ENCODE measurements at places on chromosomes 5 and 9.
A peak's percentile ranks its signal among the peaks of the same experiment; 100 is the strongest.

- DNase-seq: peak; percentile 86
These were observed 47.6 kb downstream of the THBS4 start for GRCh38 chr5:80082731-80083100.

DNA sequence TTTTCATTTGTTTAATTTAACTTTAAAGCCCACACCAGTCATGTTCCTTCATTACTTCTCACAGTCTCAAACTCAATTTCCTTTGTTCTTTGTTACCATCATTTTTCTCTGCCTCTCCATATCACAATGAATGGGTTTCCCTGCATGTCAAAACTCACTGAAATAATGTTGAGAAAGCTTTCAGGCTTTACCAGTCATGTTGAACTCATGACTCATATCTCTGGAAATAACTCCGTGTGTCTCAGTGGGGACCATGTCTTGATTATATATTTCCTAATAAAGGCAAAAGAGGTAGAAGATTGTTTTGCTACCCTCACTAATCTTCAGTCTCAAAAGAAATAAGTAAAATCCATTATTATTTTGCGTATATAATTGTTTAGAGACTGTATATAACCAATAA is 231.2 kb downstream of the CHSY3 start:
- DNase-seq: peak; percentile 90

GRCh38 chr5:77518304-77518703 is 26.2 kb upstream of the WDR41 start:
- DNase-seq: no peak

- DNase-seq: no peak
These were observed 9.2 kb upstream of the FYB1 start for GRCh38 chr5:39228596-39228995.

DNA sequence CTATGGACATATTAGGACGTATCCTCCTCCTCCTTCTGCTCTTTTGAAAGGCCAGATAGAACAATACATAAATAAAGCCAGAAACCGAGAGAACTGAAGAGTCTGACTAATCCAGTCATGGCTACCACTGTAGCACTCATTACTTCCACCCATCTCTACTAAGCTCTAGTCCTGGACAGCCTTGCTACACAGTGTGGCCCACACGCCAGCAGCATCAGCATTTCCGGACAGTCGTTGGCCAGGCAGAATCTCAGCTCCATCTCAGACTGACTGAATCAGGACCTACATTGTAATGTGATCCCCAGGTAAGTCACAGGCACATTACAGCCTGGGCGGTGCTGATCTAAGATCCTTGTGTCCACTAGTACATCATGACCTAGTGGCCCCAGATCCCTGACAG is 182.9 kb downstream of the DRD1 start:
- DNase-seq: no peak

DNA sequence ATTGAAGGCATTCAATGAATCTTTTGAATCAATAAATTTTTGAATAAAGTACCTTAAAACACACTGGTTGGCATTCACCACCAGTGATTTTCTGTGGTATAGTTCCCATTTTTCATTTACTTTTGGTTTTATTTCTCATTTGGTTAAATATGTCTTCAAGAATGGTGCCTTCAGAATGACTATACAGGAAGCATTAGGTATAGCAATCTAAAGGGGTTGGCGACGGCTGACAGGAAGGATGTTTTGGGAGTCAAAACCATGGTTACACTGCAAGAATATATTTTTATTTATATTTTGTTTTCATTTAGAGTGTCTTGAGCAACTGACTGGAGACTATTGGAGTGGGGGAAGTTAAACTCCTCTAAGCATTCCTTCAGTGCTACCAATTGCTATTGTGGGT is 235.7 kb downstream of the HTR1A start:
- no peak for DNase-seq

DNA sequence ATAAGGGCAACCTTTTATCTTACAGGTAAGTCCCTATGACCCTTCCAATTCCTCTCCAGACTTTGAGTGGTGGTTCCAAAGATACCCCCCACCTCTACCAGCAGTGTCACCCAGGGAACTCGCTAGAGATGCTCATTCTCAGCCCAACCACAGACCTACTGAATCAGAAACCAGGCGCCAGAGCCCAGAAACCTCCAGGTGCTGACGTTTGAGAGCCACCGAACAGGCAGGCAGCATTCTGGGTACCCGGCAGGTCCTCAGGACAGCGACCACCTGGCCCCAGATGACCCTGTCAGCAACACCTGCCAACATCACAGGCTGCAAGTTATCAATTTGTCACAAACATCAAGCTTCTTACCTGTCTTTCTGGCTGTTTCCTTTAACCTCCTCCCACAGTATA is 19.5 kb downstream of the RAPGEF1 start:
- DNase-seq: no peak

- DNase-seq: no peak
These were observed 33.9 kb downstream of the ZFR start for GRCh38 chr5:32410630-32411029.

GRCh38 chr5:66171349-66172344 is 27.5 kb downstream of the SREK1 start:
- peak; percentile 55 for DNase-seq

GRCh38 chr5:137891849-137892248 is 2.6 kb downstream of the PKD2L2 start:
- DNase-seq: no peak

DNA sequence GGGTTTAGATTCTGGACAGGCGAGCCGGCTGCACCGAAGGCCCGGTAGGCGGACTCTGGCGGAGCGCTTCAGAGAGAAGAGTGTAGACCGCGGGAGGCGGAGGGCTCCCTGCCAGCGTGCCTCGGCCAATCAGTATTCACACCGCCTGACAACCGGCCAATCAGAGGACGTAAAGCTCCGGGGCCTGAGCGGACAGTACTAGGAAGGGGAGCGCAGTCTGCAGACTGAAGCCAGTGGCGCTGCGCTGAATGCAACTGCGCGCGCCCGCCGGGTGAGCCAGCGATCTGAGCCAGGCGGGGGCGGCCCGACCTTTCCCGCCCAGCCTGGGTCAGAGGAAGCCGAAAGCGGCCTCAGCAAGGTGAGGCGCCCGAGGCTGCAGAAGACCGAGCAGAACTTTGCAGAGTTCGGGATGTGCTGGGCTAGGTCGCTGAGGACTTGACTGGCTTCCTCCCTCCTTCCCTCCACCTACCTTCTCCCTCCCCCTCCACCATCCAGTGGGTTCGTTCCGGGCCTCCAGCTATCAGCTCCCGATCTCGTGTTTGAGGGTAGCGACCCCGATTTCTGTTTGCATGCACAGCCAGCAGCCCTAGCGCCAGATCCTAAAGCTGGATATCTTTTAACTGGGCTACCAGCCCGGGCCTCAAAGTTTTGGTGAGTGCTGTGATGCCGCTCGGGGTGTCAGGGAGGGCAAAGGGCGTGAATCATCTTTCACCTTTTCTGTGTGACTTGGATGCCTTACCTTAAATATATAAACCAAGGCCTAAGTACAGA is at the start of gene DMRT2:
TSS of gene DMRT2 (plus strand) at position 233 of the 771 bp plus-strand sequence. CDS start 1,257 bp downstream, outside the sequence.
- peak; percentile 92 for DNase-seq

DNA sequence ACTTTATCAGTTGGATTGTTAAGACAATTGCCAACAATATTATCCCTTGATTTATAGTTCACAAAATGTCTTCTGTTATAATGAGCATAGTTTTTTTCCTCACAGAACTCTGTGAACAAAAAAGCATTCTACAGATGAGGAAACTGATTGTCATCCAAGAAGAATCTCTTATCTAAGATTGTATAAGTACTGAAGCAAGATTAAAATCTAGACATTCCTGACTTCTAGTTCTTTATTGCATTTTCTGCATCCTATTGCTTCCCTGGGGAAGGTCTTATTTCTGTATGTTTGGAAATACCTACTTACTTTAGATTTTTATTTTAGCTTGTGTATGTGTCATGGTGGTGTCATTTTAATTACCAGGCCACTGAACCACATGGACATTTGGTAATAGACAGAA is 884.9 kb upstream of the WWC1 start:
- peak; percentile 36 for DNase-seq

GRCh38 chr9:98263482-98264357 is 8.3 kb upstream of the TBC1D2 start:
- DNase-seq: peak; percentile 76

GRCh38 chr5:176870110-176870591 is 29.0 kb downstream of the HK3 start:
- DNase-seq: peak; percentile 18

DNA sequence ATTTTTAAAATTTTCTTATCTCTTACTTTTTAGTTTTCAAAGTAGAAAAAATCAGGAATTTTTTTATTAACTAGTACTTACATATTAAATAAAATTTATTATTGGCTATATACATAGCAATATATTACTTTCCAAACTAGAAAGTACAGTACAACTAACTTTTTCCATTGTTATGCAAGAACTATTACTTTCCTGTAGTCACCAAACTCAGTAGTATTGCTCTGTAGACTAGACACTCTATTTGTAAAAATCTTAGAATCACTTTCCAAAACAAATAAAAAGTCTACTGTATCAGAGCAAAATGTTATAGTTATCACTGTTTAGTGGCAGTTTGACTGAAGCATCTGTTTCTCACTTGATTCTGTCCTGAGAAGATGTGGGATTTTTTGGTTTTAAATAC is 55.3 kb upstream of the MACIR start:
- DNase-seq: no peak

GRCh38 chr9:125400725-125401716 is 139.4 kb downstream of the GAPVD1 start:
- DNase-seq: no peak

GRCh38 chr5:133459474-133460160 is 152.7 kb downstream of the FSTL4 start:
- no peak for DNase-seq

DNA sequence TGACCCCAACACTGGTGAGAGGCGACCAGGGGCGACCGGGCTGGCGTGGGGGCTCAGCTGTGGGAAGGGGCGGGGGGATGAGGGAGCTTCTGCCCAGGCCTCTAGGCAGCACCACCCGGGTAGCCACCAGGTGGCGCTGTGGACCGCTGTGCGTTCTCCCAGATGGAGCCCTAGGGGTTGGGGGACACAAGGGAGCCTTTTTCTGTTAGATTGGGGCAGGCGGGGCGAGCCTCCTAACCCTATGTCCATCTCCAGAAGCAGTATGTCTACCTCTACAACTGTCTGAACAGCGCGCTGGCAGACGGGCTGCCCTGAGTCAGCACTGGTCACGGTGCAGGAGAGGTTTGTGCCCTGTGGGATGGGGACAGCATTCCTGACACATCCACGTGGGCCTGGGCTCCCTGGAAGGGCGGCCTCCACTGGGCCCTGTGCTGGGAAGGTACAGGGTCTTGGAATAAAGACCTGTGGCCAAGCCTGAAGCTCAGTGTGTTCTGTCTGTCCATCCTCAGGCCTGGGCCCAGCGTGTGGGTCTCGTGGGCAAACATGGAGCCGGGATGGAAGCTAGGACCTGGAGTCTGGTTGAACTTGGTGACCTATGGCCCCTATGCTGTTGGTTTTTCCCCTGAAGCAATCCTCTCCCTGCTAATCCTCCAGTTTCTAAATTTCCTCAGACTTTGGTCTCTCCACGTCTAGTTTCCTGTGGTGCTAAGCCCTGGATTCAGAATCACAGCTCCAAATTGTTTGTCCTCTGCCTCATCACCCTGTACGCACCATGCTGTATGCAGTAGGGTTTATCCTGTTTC is 23.1 kb upstream of the SPTLC1 start:
- DNase-seq: peak; percentile 53

DNA sequence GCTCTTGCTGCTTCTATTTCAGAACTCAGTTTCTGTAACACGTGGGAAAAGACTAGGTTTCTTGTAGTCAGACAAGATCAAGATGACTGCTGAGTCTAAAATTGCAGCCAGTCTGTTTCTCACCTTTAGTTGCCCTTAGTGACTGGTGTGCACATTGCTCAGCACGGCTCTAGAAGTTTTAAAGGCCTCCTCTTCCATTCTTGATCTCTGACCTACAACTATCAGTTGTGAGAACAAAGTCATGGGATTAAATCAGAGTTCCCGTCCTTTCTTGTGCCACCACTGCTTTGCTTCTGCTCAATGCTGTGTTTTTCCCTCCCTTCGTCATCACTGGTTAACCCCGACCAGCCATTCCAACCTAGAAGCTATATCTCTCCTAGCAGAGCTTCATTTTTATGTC is 52.8 kb downstream of the GDA start:
- no peak for DNase-seq

- no peak for DNase-seq
These were observed 3.4 kb downstream of the C1QTNF3 start for GRCh38 chr5:34039398-34040157.

- DNase-seq: no peak
These were observed 117.3 kb upstream of the PPP2R2B start for GRCh38 chr5:146995878-146996277.

GRCh38 chr5:8906303-8906967 is 639.4 kb downstream of the SEMA5A start:
- peak; percentile 65 for DNase-seq

- no peak for DNase-seq
These were observed 50.0 kb upstream of the FAM120AOS start for GRCh38 chr9:93503381-93503780.

DNA sequence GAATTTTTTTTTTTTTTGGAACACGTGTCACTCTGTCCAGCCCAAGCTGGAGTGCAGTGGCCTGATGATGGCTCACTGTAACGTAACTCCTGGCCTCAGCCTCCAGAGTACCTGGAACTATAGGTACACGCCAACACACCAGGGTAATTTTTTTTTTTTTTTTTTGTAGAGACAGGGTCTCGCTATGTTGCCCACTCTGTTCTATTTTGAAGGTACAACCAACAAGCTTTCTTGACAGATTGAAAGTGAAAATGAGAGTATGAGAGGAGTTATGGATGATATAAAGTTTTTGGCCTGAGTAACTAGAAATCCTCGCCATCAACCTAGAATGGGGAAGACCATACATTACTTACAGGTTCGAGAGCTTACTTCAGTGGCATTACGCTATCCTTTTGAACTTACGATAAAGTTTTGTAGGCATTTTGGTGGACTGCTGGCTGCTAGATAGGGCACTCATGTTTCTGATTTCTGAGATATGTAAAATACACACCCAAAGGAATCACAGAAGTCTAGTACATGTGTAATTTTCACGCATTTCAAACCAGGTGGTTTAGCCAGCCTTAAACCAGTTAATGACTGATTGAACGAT is 806 bp upstream of the CDC42SE2 start:
- no peak for DNase-seq

DNA sequence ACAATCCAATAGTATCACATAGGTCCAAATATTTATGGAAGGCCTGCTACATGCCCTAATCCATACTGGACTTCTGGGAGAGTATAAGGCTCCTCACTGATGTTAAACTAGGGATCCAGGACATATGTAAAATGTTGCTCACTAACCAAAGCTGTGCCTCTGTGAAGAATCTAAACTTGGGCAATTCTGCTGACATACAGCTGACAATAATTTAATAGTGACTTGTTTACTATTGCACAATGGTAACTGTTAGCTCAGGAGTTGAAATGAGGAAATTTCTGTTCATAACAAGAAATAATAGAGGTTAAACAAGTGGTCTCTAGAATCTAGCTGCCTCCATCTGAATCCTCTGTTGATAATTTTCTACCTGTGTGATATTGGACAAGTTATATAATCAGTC is 14.9 kb upstream of the CTXN3 start:
- no peak for DNase-seq

- no peak for DNase-seq
These were observed 1.9 kb upstream of the RFK start for GRCh38 chr9:76396144-76396543.
